ENCODE measurements at places on chromosomes 12 and 14.

DNA sequence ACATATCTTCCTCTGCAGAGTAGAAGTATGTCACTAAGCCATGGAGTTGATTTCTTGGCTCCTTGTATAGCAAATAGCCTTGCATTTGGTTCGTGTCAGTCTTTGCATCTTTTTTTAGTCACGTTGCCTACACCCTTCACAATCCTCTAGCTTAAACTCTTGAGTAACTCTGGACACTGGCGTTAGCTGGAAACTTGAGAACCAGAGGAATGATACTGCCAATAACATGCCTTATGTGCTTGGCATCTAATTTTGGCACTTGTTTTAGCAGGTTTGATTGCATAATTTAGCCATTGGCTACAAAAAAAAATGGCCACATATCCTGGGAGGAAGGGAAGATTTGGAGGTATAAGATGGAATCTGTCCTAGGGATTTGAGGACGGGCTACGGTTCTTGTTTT is 136.2 kb downstream of the ETV6 start:
- DNase-seq = peak; percentile 72

DNA sequence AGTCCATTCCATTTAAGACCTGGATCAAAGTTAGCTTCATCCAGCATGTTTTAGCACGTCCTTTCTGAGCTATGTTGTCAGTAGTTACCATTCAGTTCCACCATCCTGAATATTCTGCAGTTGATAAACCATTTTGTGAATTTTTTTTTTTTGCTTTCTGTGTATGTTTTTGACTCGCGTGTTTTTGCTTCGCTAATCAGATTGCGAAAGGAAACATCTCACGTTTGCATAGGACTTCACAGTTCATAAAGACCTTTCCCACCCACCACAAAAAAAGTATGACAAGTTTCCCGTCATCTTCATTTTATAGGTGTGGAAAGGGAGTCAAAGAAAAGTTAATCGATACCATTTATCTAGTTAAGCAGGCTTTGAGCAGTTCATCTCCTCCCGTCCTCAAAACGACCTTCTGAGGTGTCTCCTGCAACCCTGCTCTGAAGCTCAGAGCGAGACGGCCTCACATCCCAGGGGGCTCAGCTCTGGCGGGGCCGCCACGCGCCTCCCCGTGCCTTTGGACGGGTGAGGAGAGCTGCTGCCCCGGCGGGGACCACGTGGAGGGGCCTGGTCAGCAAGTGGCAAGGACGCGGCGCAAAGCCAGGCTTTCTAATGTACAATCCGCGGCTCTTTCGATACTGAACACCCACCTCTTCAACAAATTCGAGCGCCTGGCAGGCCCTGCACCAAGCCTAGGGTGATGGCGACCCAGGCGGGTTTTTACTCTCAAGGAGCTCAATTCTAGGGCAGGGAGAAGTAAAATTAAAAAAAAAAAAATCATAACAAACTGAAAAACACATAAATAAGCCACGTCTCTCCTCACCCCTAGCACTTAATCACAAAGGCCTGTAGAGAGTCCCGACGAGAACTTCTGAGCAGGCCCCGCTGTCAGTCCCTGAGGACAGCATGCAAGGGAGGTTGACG is 988 bp upstream of the TMEM263 start:
- no peak for DNase-seq

DNA sequence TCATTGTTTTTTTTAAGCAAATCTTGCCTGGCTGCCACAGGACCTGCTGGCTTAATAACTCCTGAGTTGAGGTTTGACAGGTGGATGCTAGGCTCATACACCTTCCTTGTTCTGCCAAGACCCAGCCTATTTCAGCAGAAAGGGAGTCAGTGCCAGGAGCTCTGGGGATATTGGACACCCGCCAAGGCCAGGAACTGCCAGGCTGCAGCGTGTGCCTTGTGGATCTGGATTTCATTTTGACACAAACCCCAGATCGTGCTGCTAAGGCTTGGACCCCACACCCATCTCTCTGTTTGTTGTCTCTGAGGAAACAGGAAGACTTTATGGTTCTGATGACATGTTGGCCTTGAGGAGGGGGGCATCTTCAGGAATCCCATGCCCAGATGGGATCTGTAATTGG is 44.4 kb upstream of the PRIMA1 start:
- DNase-seq = no peak

DNA sequence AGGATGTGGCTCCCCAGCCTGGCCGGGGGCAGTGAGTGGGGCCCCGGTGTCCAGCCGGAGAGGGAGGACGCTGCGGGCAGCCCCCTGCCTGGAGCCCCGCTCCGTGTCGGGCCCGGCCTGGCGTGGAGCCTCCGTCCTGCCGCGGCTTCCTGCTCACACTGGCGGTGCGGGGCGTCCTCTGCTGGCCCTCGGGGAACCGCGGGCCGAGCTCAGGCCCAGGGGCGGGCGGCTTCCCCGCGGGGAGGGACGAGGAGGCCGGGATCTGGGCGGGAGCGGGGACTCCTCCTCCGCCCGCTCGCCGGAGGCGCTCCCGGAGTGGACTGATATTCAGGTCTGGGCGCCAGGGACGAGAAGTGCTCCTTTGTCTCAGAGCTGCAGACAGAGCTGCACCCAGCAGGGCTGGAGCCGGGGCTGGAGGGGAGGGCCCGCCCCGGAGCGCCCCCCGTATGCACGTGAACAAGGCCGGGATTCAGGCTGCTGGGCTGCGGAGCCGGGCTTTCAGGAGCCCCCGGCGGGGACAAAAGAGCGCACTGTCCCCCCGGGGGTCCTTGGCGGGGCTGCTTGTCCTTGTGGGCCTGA is 2.2 kb downstream of the MMP17 start:
- peak; percentile 73 for DNase-seq

DNA sequence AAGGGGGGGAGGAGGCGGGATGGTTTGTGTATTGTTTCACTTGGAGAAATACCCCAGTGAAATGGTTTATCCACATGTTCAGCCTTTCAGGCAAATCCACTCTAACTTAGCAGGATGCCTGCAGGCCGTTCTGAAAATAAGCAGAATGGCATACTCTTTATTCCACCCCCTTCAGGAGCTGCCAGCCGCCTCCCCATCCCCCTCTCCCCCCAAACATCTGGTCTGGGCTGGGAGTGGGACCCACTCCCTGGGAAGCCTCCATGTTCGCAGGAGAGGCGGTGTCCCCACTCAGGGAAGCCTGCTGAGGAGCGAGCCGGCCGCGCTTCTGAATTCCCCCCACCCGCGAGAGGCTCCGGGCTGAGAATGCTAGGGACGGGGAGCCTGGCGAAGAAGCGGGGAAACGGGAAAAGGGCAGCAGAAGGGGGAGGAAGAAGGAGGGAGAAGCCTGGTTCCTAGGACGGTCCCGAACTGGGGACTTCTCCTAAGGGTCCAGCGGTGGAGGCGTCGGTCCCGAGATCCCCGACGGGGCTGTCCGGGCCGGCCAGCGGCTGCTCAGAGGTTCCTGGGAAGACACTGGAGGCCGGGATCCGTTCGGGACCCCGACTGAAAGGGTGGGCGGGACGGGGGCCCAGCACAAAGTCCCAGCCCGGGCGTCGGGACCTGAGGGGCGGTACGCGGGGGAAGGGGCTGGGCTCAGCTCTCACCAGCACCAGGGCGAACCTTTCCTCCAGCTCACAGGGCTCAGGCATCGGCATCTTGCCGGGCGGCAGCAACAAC is 666 bp downstream of the FMNL3 start:
- DNase-seq = no peak

DNA sequence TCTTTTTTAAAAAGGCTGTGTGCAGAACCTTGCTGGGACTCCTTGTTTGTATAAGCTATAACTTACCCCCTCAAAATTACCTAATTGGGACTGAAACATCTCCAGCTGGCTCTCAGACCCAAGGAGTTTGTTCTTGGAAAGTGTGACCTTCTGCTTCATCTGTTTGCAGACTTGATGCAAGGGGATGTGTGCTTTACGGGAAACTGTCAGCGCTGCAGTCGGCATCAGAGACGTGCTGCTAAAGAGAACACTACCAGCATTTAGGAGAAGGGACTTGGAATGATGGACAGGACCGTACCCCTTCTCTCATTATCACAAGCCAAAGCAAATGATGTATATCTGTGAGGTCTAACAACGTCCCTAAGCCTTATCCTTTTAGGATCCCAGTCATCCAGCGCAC is 174.2 kb upstream of the PARP11 start:
- no peak for DNase-seq

GRCh38 chr12:115403253-115403652 is 719.3 kb upstream of the TBX3 start:
- DNase-seq = no peak

DNA sequence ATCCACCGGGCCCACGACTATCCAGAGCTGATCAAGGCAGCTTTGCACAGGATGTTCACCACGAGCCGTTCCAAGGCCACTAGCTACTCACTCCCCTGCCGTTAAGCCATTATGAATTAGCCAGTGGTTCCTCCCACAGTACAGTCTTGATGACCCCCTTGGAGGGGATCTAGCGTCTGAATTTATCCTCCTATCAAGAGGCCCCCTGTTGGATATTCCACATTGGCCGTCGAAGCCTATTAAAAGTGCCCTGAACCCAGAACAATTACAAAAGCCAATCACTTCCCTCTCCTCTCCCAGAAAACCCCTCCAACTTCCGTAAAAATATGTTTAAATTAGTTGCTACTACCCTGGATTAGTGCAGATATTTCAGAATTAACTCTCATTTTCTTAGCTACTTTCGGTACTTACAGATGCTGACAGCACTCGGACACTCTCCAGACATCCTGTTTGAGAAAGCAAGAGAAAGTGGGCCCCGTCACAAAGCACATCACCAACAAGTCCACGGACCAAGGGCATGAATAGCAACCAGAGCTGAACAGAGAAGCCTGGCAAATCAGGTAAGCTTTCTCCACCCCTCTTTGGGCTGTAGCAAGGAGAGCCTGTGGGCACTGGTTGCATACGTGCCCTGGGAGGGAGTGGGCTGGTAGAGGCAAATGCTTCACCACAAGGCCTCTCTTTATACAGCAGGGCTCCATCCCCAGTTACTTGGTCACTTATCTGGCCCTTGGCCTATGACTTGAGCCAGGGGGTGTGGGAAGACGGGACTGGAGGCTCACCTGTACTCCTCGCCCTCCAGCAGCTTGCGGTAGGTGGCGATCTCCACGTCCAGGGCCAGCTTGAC is 5.3 kb downstream of the KRT3 start:
- DNase-seq = no peak

GRCh38 chr12:71063087-71063486 is 94.7 kb downstream of the TSPAN8 start:
- DNase-seq = no peak

- no peak for DNase-seq
These were observed 106.7 kb upstream of the SFSWAP start for GRCh38 chr12:131603939-131604795.

- peak; percentile 18 for DNase-seq
These were observed 471.7 kb upstream of the SYT1 start for GRCh38 chr12:78392918-78393317.

DNA sequence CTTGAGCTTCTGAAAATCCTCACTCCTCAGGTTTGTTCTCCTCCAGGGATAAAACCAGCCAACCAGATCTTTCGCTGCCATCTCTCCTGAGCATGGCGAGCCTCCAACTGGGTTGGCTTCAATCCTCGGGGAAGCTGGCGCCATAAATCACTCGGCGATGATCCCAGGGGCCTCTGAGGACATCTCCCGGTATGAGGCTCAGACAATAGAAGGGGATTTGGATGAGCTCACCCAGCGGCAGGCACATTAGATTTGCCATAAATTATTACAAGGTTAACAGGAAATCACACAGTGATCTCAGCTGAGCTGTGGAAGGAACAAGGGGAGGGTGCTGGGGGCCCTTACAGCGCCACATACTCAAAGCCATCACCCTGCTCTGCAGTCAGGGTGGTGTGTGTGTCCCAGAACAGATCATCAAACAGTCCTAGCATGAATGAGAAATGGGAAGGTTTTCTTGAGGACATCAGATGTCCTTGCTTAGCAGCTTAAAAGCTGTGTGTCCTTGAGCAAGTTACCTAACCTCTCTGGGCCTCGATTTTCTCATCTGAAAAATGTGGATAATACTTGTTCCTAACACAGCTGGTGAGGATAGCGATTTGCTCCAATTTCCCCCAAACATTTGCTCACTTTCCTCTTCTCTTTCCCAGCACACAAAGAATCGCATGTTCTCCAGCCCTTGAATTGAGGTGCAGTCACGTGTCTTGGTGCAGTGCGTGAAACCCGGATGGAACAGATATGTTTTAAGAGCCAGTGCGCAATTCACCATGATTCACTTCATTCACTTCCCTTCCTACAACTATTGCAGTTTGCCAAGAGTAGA is 142.8 kb downstream of the SCARB1 start:
- DNase-seq = no peak

DNA sequence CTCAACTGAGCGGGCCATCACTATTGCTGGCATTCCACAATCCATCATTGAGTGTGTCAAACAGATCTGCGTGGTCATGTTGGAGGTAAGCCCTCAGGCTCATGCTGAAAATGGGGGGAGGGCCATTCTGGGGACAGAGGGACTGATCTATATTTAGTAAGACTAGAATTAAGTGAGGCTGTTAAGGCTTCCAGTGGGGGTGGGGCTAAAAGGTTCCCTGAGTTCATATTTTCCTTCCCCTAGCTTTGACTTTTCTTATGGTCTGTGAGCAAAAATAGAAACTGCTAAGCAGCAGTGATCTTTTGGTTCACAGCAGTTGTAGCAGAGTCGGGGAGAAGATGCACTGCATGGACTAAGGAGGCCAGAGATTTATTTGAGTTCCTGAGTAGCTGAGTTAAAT is 9.2 kb downstream of the PCBP2 start:
- DNase-seq = no peak

DNA sequence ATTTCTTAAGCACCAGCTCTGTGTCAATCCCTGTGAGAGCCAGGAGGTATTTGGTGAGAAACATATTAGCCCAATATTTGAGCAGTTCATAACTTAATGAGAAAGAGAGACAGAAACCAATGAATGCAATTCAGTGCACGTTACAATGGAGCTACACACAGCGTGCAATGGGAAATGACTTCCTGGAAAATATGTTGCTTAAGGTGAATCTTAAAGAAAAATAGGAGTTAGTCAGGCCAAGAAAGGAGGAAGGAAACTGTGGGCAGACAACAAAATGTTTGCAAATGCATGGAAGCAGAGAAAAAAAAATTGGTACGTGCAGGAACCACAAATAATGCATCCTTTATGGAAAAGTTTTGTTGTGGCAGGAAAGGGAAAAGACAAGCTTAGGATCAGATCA is 481.7 kb downstream of the BCAT1 start:
- DNase-seq = no peak

- DNase-seq = no peak
These were observed 281.1 kb downstream of the ERC1 start for GRCh38 chr12:1272142-1272541.

DNA sequence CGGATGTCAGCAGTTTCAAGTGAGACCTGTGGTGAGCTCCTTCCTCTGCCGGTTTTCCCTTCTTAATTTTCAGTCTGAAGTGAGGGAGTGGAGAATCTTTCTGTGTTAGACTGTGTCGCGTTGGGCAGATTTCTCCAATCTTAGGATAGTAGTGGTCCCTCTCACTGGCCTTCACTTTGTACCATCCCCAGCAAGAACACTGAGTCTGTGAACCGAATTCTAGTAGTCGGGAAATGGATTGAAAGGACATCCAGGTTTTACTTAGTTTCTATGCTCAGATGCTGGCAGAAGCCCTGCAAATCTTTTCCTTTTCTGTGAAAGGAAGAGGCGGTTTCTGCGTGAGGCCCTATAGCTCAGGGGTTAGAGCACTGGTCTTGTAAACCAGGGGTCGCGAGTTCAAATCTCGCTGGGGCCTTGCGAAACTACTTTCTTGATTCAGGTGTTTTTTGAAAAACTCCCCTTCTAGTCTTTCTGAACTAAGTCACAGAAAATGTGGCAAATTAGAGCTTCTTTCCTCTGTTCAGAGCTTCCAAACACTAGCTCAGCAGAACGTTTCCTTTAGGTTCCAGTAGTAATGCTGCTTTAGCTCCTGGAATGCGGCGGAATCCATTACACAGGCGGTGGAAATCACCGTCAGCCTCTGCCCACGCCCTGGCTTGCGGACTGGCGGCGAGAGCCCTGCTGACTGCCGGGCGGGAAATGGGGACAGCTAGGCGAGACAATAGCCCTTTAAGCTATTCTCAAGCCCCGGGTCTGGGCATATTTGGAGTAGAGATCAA is 2.8 kb upstream of the RNASE4 start:
- peak; percentile 65 for DNase-seq
